ENCODE measurements at places on chromosomes 16 and 17.
A peak's percentile ranks its signal among the peaks of the same experiment; 100 is the strongest.

GRCh38 chr17:43468691-43469139 lies 15.1 kb upstream of the DHX8 start:
- DNase-seq, result peak; percentile 80

GRCh38 chr16:879461-879861 lies 78.9 kb upstream of the GNG13 start:
- DNase-seq, result no peak

- DNase-seq, result no peak
Measured at GRCh38 chr17:47694581-47695428, 844 bp downstream of the TBKBP1 start.

- no peak for DNase-seq
Measured at GRCh38 chr17:67248291-67248690, 3.3 kb upstream of the HELZ start.

DNA sequence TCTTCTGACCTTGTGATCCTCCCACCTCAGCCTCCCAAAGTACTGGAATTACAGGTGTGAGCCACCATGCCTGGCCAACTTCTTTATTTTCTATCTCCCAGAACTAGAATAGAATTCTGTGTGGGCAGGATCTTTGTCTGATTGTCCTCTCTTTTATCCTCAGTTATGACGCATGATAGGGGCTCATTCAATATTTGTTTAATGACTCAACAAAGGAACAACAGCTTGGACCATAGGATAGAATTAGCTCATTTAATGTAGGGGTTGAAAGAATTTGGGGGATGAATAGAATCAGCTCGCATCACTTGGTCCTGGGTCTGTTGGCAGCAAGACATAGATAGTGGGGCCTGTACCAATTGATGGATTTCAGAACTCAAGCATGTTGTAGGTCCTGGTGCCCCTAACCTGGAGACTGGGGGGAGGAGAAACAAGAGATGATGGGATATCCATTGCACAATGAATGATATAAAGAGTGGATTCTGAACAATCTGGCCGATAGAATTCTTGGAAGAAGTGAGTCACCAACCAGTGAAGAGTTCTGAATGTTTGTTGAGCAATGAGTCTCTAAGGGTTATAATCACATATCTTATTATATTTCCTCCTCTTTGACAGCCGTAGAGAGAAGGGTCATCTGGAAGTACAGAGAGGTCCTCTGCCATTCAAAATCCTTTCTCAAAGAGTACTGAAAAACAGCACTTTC lies 250.2 kb downstream of the HS3ST4 start:
- DNase-seq, result no peak

DNA sequence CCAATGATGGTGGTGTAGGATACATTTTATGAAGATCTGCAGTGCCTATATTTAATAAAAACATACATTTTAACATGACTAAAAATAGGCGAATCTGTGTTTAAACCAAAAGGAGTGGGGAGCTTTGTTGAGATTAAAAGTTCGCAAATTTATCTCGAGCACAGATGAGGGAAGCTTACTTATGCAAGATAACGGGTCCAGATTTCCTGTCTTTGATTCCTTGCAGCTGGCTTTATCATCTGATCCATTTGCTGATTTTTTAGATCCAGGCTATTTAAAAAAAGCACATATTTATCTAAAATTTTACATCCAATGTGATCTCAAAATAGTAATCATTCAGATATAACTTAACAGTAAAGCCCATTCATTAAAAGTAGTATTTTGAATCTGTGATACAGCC lies 57.0 kb upstream of the INTS2 start:
- DNase-seq, result no peak

GRCh38 chr16:11816123-11816522 lies 19.1 kb upstream of the ZC3H7A start:
- no peak for DNase-seq

GRCh38 chr17:80254396-80255251 lies 6.0 kb upstream of the RNF213 start:
- DNase-seq, result no peak

GRCh38 chr17:17668775-17669579 lies 12.3 kb upstream of the RAI1 start:
- no peak for DNase-seq

GRCh38 chr17:66354981-66355380 lies 52.6 kb downstream of the PRKCA start:
- DNase-seq, result no peak

GRCh38 chr16:84367297-84367680 lies 1.0 kb upstream of the ATP2C2 start:
- DNase-seq, result no peak

- no peak for DNase-seq
Measured at GRCh38 chr17:64240261-64240740, 22.8 kb downstream of the TEX2 start.

- DNase-seq, result no peak
Measured at GRCh38 chr16:50529334-50529733, 18.9 kb upstream of the NKD1 start.

GRCh38 chr17:36703860-36704266 lies 102.5 kb downstream of the MRM1 start:
- DNase-seq, result no peak

GRCh38 chr17:2275722-2276121 lies 27.9 kb downstream of the SMG6 start:
- DNase-seq, result no peak

- no peak for DNase-seq
Measured at GRCh38 chr17:41784207-41784744, 2.2 kb downstream of the JUP start.

DNA sequence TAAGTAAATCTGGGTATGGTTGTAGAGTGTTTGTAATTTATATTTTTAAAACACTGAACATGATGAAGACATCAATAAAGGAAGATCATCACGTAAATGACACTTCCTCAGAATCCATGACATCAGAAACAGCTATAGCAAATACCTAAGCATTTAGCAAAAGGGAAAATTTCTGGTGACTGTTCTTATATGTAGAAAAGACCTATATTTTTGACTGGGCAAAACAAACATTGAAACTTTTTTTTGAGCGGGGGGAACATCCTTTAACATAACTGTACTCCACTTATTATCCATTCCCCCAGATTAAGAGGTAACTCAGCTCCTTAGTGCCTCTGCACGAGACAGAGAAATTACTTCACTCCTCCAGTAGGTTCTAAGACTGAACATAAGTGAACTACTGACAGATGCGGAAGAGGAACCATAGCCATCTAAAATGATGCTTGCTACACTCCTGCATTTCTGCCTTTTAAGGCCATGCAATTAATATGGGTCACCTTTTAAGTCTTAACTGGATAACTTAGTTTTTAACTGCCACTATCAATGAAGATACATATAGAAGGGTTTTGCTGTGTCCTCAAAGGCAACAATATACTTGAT lies 9.4 kb downstream of the CRYBA1 start:
- DNase-seq, result no peak

GRCh38 chr16:79090966-79091365 lies 509.6 kb downstream of the MAF start:
- no peak for DNase-seq

- no peak for DNase-seq
Measured at GRCh38 chr17:50055055-50055425, 870 bp upstream of the ITGA3 start.

DNA sequence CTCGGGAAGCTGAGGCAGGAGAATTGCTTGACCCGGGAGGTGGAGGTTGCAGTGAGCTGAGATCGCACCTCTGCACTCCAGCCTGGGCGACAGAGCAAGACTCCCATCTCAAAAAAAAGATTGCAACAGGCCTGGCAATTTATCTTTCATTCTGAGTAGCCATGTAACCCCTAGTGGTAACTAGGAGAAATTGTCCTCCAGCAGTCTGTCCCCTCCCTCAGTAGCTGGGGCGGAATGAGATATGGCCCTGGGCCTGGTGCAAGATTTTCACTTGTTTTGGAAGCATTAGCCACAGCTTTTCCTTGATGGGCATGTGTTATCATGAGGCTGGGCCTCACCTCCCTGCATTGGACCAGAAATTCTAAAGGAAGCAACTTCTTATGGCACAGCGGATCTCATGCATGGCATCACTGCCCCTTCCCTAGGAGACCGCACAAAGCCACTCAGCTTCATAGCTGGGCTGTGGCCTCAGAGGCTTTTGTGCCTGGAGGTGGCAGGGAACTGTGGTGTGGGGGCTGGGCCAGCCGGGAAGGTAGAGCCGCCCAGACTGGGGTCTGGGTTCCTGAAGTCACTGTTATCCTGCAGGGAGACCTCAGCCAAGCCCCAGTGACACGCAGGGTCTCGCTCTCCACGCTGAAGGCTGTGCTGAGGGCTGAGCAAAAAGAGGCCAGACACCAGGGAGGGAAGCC lies 13.4 kb downstream of the NATD1 start:
- peak; percentile 30 for DNase-seq

DNA sequence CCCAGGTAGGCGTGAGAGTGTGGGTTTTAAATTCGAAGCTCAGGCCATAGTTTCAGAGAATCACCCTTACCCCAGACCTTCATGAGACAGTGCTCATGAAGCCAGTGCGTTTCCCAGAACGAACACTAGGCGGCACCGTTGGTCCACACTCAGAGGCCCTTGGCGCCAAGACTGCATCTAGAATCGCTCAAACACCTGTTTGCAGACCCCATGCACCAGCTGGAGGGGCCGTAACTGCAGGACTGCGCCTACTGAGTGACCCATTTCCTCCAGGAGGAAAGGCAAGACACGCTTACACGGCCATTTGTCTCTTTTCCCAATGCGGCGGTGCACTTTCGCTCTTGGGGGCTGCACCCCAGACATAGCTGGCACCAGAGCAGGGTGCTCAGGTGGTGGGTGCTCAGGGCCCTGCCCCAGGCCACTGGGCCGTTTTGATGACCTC lies 34.0 kb downstream of the ADGRG5 start:
- peak; percentile 65 for DNase-seq

DNA sequence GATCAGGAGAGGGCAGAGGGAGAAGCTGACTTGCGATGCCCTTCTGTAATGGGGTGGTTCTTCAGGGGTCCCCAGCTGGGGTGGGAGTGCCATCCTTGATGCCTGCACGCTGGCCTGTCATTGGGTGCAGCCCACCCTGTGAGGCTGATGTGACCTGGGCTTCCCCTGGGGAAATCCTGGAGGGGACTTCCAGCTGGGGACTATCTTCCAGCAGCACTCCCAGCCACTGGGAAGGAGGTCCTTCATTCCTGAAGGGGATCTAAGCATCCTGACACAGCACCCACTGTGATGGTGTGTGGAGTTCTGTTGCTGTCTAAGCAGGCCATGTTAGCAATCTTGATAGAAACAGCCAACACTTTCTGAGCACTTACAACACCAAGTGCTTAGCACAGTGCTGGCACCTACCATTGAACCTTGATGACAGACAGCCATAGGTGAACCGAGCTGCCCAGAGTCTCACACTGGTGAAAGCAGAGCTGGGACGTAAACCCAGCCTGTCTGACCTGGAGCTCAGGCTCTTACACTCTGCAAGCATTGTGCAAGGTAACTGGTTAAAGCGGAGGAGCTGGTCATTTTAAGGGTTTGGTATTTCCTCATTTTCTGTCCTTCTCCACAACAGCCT lies 211.3 kb downstream of the CCDC182 start:
- DNase-seq, result no peak

DNA sequence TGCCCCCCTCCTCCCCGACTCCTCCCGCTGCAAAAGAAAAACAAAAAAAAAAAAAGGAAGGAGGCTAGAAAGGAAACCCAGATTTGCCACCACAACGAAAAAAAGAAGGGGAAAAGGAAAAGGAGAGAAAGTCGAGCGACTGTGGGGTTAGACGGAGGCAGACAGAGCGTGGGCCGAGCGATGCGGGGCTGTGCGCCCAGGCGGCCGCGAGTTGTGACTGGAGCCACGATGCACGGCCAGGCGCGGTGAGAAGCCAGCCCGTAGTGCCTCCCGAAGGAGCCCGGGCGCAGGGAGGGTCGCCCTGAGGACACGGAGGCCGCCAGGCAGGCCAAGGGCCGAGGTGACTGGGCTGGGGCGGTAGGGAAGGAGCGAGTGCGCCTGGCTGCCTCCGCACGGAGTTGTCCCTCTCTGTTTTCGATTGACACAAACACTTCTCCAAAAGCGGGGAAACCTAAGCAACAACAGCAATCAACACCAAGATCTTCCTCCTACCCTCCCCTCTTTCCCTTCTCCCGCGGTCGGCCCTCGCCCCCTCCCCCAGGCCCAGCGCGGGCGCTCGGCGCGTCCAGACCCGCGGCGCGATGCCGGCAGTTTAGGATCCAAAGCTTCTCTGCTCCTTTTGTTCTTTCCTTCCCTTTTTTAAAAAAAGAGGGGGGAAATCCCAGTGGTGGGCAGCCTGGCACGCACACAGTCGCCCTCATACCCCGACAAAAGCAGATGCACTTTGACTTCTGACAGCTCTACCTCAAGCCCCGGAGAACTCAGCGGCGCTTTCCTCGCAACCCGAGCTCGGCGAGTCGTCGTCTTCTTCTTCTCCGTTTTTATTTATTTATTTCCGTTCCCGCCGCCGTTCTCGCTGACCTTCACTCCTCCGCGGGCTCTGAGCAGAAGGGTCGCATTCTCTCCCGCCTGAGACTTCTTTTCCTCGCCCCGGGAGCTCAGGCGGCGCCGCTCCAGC lies at the start of gene LHX1:
Gene LHX1, plus strand, starts transcription at position 475 of the 958 bp plus-strand sequence. CDS start 723 bp downstream, outside the sequence.
- no peak for DNase-seq

- no peak for DNase-seq
Measured at GRCh38 chr17:49985310-49985990, 9.6 kb downstream of the DLX3 start.

GRCh38 chr17:14157822-14158221 lies 78.8 kb downstream of the CDRT15 start:
- DNase-seq, result no peak

DNA sequence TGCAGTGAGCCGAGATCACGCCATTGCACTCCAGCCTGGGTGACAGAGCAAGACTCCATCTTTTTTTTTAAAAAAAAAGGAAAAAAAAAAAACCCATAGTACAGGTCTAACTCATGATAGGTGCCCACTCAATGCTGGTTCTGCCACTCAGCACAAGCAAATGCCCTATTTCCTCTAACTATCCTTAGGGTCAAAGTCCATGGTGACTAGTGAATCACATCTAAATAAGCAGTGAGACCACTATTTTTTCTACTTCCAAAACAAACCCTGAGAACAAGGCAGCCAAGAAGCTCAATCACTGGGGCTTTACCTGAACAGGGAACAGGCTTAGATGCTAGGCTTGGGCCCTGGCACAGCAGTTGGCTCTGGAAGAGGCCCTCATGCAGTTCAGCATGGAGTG lies 3.4 kb downstream of the BLTP2 start:
- no peak for DNase-seq

GRCh38 chr17:75720656-75721462 lies at the start of gene ITGB4:
TSS of gene ITGB4 (plus strand) at chr17:75721459. CDS start at chr17:75724704, 3,245 bp downstream.
- DNase-seq, result no peak

All from NCI-H1694 treated with DMSO at 0.1 percent for 48 hours (cell line).